ENCODE measurements at places on chromosomes 16 and 17. TPM values are rescaled to one million over a fixed set of nuclear protein-coding genes. Genes with fewer than 3 reads are reported as not detected.

Gene DOC2A
- total RNA-seq, result 2.7 TPM

Gene C17orf100
- total RNA-seq, result 2.4 TPM

Gene NOD2
- not detected for total RNA-seq

Gene PYY
- not detected for total RNA-seq

Gene KCNH4
- 0.39 TPM for total RNA-seq

Gene ANKFY1
- 27.5 TPM for total RNA-seq

Gene PIRT
- not detected for total RNA-seq

Measured in A549 treated with CORT108297 at 1 μM for 4 hours (cell line).